ENCODE measurements at places on chromosomes 6 and 20.
A peak's percentile ranks its signal among the peaks of the same experiment; 100 is the strongest.

GRCh38 chr6:44917430-44917829, 410.7 kb upstream of the RUNX2 start:
- DNase-seq = no peak

GRCh38 chr6:16183187-16183664, 54.3 kb downstream of the MYLIP start:
- DNase-seq = peak; percentile 39

DNA sequence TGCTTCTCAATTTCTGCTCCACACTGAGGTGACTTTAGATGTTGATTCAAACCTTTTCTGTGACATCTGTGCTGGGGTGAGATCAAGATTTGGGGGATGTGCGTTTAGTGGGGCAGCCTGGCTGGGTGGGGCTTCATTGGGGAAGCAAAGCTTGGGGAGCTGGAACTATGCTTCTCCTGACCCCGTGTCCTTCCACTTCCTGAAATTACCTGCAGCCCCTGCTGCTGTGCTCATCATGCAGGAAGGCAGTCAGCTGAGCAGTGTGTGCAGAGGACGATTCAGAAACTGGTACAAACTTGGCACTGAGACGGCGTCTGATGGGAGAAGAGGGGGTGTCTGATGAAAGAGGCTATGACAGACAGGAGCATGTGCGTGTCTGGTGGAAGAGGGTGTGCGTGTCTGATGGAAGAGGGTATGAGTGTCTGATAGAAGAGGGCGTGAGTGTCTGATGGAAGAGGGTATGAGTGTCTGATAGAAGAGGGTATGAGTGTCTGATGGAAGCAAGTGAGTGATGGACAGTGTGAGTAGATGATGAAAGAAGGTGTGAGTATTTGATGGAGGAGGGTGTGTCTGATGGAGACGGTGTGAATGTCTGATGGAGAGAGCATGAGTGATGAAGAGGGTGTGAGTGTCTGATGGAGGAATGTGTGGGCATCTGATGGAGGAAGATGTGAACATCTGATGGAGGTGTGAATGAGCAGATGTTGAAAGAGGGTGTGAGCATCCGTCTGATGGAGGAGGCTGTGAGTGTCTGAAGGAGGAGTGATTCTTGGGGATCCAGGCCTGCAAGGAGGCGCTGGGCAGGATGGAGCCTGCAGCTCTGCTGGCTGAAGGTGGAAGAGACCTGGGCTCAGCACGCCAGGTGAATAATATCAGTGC, 103.4 kb downstream of the SYCP2 start:
- DNase-seq = no peak

DNA sequence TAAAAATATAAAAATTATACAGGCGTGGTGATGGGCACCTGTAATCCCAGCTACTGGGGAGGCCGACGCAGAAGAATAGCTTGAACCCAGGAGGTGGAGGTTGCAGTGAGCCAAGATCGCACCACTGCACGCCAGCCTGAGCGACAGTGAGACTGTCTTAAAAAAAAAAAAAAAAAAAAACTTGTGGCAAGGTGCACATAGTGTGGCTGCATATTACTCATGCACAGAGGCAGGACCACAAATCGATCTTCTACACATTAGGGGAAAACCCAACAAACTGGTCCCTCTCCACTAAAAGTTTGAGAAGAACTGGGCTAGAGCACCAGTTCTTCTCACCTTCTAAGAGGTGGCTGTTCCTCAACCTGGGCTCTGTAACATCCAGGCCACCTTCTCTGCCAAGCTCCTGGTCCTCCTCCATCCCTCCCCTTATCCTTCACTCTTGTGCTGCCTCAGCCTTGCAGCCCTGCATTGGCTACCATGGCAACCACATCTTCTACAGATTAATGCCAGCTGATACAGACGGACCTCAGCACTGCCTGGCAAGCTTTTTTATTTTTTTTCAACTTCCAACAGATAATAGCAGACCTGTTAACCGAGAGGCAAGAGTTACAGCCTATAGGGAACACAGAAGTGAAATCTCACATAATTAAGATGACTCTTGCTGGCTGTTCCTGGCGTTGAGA, 88.0 kb downstream of the ATP9A start:
- DNase-seq = no peak

DNA sequence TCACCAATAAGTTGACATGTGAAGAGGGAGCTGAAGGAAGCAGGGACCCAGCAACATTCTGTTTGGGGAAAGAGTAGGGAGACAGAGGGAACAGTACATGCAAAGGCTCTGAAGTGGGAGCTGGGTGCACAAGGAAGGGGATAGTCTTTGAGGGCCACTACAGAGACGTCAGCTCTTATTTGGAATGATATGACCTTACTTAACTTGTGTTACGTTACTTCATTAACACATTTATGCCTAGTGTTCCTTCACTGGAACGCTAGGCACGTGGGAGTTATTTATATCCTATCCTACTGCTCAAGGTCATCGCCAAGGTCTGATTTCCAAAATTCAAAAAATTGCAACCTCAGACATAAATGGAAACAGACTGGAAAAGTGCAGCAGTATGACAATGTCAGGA, 20.2 kb downstream of the NAPB start:
- no peak for DNase-seq

- DNase-seq = no peak
Observed at GRCh38 chr6:154981079-154981870, 13.8 kb upstream of the TIAM2 start.

- DNase-seq = no peak
Observed at GRCh38 chr6:42148058-42148457, 5.6 kb upstream of the C6orf132 start.

- DNase-seq = no peak
Observed at GRCh38 chr6:111971181-111971841, 82.6 kb upstream of the CCN6 start.

DNA sequence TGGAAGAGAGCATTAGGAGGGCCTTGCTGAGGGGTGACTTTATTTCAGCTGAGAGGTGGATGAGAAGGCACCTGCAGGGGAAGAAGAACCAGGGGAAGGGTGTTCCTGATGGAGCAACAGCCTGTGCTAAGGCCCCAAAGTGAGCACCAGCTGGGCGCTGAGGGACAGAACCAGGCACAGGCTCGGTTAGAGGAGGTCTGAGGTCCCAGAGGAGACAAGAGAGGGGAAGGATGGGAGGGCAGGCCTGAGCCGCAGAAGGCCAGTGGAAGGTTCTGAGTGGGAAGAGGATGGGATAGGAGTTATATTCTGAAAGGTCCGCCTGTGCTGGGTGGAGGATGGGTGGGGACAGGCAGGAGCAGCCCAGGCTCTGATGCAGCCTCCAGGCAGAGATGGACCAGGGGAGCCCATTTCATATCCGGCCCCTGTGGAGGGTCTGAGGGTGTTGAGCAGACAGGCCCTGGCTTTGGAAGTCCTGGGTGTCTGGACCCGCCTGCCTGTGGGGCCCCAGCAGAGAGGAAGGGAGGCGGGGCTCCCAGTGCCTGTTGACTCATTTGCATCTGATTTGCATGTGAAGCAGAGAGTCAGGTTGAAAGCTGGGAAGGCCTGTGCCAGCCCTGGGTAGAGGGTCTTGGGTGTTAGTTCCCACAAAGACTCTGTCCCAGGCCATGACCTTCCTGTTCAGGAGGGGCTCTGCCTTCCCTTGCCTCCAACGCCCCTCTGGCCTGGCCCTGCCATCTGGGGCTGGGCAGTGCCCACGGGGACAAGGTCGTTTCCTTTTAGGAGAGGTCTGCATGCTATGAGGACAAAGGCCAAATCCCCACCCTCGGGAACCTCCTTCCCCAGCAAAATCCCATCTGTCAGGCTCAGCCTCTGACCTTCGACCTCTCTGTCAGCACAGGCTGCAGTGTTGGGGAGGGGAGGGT, 10.6 kb upstream of the FAM110A start:
- DNase-seq = no peak

- peak; percentile 90 for DNase-seq
Observed at GRCh38 chr6:19535351-19535750, 301.8 kb upstream of the ID4 start.

DNA sequence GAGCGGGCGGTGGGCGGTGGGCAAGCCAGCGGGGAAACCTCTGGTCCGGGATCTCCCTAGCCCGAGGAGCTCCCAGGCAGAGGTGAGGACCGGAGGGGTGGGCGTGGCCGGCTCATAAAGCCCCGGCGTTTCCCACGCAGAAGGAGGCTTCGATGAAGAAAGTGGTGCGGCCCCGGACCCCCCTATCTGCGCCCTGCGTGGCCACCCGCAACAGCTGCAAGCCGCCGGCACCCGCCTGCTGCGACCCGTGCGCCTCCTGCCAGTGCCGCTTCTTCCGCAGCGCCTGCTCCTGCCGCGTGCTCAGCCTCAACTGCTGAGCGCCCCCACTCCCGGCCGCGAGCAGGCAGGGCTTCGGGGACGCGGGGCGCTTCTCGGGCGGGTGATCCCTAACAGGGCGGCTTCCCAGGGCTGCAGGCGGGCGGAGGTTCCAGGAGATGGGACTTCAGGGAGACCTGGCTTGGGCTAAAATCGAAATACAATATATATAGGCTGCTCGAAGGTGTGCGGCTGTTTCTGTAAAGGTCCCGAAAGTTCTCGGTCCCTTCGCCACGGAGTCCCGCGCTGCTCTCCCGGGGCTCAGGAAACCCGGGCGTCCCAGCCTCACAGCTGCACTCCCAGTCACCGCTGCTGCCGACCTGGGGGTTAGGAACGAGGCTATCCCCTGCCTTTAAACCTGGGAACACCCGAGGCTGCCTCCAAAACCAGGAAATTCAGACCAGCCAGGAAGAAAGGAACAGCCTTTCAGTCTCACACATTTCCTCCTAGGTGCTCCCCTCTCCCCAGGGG, 27.8 kb downstream of the ASIP start:
- no peak for DNase-seq

GRCh38 chr6:147504848-147505247, 3.6 kb upstream of the SAMD5 start:
- no peak for DNase-seq

- no peak for DNase-seq
Observed at GRCh38 chr6:111950661-111951496, 77.6 kb upstream of the FYN start.

GRCh38 chr6:35341557-35341956, 801 bp upstream of the PPARD start:
- no peak for DNase-seq

DNA sequence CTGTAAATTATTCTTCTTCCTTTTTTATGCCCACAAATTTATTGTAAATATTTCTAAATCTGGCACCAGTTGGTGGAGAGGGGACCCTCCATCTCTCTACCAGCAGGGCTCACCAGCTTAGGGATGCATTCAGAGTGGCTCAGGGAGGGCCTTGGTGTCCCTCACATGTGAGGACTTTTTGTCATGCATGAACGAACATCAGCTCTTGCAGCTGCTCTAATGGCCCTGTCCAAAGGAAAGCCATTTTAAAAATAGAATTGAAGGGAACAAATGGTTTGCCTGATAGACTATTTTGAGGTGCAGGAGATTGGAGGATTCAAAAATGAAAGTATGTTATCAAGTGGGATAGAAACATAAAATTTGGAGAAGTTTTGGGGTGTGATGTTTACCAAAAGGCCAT, 37.5 kb upstream of the KLHL31 start:
- DNase-seq = no peak

GRCh38 chr20:37295595-37295994, 6.1 kb downstream of the MANBAL start:
- no peak for DNase-seq

DNA sequence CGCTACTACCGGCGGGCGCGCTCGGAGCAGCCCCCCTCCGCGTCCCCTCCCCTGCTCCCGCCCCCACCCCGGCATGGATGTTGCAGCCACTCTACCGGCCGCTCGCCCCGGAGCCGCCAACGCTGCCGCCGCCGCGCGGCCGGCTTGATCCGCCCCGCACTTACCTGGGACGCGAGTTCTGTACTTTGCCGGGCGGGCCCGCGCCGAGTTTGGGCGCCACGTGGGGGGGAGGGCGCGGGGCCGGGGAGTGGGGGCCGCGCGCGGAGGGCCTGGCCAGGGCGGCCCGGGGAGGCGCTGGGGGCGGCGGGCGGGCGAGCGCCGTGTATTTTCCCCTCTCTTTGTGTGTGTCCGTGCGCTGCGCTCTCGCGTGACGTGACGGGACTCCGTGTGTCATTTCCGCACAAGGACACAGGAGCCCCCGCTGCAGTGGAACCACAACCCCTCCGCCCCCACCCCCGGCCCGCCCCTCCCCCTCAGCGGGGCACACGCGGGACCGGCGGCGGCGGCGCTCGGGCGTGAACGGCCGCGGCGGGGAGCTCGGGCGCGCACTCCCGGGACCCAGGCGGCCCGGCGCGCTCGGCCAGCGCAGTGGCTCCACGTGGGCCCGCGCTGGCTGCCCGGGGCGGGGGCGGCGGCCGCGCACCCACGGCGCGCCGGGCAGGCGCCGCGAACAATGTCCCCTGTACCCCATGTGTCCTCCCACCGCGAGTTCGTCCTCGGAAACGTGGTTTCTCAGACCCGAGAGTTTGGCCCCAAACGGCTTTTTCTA, at the start of gene BEND3:
Gene BEND3 (minus strand): TSS at position 590 of the 769 bp plus-strand sequence. CDS start 16,230 bp downstream, outside the sequence.
- no peak for DNase-seq

DNA sequence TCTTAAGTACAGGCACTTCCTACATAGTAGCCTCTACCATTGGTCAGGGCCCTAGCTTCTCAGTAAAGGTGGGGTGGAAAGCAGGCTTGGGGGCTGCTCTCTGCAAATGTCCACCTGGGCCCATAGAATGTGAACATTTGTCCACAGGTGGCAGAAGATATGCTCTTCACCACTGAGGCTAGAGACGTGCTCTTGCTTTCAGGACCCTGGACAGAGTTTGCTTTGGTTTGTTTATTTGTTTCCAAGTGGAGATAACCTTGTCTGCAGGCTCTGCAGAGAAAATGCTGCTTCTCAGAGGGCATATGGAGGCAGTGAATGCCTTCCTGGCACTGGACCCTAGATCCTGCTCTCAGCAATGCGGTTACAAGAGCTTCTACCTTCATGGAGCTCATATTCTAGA, 129.0 kb downstream of the F13A1 start:
- no peak for DNase-seq

GRCh38 chr6:37487591-37488380, 11.9 kb downstream of the CCDC167 start:
- DNase-seq = no peak

- peak; percentile 29 for DNase-seq
Observed at GRCh38 chr6:155248008-155249001, 15.5 kb upstream of the CLDN20 start.

- no peak for DNase-seq
Observed at GRCh38 chr6:1388630-1389368, 577 bp upstream of the FOXF2 start.

DNA sequence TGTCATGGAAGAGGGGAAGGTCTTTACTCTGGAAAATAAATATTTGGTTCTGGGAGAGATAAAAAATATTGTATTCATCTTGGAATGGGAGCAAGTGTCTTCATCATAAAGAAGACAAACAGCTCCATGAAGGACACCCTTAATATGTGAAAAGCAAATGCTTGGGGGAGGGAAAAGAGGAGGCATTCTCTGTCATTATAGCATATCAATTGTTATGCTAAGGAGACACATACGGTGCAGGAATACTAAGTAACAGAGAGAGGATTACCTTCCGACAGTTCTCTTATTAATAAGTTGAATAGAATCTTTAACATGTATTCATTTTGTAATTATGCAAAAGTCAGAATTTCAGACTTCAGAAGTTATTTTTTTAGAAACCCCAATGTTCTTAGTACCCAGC, 634.4 kb downstream of the UTRN start:
- no peak for DNase-seq

GRCh38 chr6:100809346-100809745, 71.8 kb downstream of the ASCC3 start:
- no peak for DNase-seq

- DNase-seq = no peak
Observed at GRCh38 chr20:1326031-1326930, 2.7 kb downstream of the SDCBP2 start.

GRCh38 chr20:62916703-62917476, 9.4 kb downstream of the DIDO1 start:
- no peak for DNase-seq

Measured in foreskin melanocyte (primary cell).